ENCODE measurements at places on chromosomes 6 and 20.

GRCh38 chr20:36248836-36249235 lies 12.6 kb downstream of the AAR2 start:
- no peak for DNase-seq

DNA sequence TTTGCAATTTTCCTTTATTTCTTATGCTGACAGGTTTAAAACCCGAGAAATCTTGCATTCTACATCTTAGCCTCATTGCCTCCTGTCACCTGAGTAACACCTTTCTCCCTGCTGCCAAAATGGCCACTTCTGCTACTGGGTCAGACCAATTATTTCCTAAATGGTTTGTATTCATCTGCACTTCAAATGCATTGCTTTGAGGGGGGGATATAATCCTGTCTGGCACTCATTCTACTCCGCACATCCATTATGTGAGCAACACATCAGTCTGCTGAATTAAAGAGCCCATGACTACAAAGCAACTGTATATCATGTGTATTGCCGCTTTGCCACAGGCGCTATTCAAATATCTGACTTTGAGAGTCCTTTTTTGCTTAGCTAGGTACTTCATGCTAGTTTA lies 141.6 kb upstream of the TSHZ2 start:
- no peak for DNase-seq

DNA sequence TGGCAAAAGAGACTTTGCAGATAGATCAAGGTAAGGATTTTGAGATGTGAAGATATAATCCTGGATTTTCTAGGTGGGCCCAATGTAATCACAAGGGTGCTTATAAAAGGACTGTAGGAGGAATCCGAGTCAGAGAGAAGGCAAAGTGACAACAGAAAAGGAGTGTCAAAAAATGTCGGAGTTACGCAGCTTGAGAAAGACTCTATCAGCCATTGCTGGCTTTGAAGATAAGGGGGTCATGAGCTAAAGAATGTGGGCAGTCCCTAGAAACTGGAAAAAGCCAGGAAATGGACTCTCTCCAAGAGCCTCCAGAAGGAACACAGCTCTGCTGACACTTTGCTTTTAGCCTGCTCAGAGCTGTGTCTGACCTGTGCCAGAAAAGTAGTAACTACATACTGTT lies 8.7 kb upstream of the RWDD1 start:
- DNase-seq: no peak

DNA sequence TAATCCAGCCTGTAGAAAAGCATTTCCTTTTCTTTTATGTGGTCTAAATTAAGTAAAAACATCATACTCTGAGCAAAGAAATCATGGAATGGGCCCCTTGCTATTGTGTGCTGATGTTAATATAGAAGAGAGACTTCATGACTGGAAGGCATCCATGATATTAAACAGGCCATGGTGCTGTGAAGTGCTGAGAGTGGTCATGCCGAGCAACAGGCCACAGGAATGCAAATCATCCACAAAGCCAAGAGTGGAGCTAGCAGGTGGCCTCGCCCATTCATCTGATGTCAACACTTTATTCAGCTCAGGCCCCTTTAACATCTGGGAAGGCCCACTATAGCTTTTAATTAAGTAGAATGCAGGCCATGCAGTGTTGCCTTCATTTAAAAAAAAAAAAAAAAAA lies 115.2 kb upstream of the HMGCLL1 start:
- no peak for DNase-seq

DNA sequence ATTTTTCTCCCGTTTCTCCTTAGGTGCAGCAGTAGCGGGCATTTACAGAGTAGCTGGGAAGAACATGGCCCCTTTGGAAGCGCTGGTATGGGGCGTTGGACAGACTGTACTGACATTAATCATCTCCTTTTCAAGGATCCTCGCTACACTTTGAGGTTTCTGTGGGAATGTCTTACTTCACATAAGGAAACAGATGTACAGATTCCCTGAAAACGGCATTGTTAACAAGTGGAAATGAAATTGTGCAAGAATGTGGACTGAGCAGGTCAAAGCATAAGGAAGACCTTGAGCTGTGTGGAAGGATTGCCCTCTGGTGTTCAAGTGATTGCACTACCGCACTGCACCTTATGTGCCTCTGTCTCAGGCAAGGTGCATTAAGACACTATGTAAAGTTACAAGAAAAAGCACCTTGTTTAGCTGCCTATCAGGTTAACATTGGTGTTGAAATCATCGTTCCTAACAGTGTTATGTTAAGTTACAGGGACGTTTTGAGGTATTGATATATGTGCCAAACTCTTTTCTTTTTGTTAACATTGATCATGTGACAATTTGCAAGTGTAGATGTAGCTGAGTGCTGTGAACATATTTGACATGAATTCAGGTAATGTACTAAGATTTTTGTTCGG lies 38.0 kb downstream of the TMEM170B start:
- DNase-seq: no peak

GRCh38 chr20:5033566-5033965 lies 32.3 kb upstream of the SLC23A2 start:
- no peak for DNase-seq

DNA sequence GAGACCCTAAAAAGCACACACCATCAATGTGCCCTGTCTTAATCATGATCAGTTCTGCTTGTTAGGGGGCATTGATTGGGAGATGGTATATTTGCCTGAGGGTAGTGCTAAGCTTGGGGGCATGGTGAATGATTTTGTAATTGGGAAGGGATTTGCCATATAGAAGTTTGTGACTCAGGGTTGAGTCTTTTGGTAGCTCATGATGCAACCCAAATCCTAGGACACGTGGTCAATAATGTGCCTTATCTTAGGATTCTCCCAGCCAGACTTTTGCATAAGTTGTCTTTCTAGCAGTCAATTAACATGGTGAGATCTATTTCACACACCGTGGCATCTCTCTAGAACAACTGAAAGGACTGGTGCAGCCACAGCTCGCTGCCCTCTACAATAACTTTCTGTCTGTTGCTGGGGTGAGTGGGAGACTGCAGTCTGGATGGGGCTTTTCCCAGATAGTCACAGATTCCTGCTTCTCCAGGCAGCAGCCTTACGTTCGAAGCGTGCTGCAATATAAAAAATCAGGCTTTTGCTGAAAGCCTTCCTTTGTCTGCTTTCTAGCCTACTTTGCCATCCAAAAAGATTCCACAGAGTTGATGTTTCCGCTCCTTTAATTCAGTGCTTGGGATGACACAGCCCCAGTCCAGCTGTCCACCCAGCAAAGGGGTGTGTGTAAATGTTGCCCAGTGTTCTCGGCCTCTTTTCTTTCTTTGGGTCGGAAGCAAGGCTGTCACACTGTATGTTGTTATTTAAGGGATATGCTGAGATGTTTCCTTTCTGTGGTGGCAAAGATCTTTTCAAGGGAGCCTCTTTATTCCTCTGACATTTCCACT lies 58.9 kb downstream of the ID4 start:
- no peak for DNase-seq

DNA sequence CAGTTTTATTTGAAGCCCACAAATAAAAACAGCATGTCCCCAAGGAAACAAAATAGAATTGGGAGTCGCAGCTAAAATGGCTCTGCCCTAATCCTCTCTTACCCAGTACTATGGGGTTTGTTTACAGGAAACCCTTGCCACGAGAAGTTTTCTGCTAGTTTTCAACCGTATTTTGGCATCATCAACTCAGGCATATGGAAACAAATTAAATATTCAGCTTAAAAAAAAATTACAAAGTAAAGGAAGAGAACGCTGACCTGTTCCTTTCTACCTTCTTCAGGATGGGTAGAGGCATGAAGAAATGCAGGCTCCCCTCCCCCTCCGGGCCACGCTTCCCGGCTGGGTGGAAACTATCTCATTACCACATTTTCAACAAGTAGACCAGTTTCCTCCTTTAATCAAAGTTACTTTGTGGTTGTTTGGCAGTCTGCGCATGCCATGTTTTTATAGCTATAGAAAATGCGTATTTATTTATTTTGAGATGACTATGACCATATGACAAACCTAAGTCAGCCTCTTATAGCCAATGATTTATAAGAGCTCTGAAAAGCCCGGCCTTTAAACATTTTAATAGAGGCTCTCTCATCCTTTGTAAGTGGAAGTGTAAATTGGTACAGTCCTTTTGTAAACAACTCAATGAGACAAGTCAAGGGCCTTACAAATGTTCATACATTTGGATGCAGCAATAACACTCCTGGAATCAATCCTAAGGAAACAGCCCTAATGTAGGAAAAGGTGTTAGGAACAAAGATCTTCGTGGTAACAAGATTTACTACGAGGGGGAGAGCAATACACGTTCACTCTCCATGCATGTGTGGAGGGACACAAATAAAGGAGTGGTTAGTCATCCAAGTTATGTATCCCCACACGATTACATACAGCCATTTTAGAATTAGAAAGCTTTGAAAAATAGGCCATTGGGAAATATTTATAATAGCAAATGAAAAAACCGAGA lies 16.1 kb upstream of the ZNF217 start:
- DNase-seq: peak; percentile 58

- DNase-seq: no peak
Observed at GRCh38 chr20:38450412-38450975, 15.4 kb upstream of the SNHG17 start.

DNA sequence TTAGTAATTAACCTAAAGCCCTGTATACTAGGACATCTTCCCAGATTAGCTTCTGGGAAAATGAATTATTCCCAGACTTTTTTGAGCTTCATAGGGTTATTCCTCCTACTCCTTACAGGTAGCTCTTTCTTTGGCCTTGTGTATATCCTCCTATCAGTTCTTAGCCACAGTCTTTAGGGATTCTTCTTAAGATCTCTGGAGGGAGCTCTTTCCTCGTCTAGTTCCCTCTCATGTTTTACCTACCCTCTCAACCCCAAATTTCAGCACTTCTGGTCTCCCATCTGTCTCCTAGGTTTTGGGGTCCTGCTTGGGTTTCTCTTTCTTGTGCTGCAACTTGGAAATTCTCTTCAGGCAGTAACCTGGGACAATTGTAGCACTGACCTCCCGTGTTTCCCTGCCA lies 46.4 kb upstream of the SLC35B3 start:
- DNase-seq: no peak

DNA sequence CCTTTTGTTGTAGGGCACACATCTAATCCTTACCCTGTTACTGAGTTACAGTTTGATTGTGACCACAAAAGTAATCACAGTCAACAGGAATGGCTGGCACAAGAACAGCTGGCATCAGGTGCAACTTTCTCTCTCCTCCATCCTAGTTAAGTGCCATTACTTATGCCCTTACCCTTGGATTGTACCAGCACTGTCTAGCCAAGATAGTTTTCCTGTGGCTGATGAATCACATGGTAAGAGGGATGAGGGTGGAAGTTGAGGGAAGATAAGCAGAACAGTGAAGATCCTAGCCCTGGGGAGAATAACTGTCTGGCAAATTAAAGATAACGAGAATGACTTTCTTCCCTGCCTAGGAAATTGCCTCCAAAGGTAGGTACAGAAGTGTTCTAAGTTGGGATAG lies 42.0 kb downstream of the RNF217 start:
- DNase-seq: no peak

All from activated T-helper 9 cell treated with anti-CD3 and anti-CD28 coated beads, Interleukin-2, amount 50 U/mL, for 16 hours (primary cell).